ENCODE measurements at places on chromosomes 12 and 14.

- DNase-seq, result no peak
Measured at GRCh38 chr12:69949311-69950002, 124.4 kb downstream of the MYRFL start.

DNA sequence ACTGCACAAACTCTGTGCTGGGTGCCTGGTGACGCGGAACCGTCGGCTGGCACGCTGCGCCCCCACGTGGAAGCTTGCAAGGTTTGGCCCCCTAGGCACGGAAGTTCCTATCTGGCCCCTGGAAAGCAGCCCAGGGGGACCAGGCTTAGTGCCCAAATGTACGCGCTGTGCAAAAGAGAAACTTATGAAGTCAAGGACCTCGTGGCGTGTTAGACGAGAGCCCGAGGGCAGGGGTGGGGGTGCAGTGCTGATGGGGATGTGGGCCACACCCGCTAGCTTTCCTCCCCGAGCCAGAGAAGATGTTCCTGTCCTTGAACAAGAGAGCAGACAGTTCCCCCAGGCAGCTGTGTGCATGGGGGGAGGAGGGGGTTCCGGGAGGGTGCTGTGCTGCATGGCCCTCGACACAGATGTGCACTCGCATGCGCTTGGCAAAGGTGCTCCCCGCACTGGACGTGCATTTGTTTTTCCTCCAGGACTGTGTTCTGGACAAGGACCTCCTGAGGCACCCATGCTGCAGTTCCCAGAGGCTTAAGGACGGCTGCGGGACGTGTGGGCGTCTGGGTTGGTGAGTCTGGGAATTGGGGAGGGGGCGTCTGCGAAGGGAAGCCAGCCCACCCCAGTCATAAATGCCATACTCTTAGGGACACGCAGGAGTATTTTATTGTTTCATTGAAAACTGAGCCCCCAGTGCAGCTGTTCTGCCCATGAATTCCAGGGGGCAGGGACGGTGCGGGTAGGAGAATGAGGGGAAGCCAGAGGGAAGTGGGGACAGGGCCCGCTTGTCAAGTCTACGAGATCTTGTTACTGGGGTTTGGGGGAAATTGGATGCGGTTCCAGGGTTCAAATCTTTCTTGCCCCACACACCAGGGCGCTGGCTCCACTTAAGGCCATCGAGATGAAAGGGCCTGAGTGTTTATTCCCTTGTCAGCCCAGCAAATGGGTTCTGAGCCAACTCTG lies 80.0 kb downstream of the NTF3 start:
- peak; percentile 54 for DNase-seq

GRCh38 chr14:22928237-22929103 lies 706 bp downstream of the PRMT5 start:
- DNase-seq, result no peak

DNA sequence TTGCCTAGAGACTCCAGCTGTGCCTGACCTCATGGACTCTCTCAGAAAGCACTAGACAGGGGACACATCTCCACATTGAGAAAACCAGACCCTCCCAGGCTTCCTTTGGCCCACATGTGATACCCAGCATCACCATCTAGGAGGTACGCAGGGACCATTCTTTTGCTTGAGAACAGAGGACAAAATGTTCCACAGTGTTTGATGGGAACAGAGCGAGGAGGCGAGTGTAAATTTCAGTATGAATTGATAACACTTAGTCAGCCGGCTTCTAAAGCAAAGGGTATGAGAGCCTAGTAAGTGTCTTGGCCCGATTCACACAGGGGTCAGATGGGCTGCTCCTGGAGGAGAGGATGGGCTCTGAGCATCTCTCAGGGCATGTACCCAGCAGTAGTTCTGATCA lies 1052.4 kb downstream of the BCL11B start:
- DNase-seq, result no peak

DNA sequence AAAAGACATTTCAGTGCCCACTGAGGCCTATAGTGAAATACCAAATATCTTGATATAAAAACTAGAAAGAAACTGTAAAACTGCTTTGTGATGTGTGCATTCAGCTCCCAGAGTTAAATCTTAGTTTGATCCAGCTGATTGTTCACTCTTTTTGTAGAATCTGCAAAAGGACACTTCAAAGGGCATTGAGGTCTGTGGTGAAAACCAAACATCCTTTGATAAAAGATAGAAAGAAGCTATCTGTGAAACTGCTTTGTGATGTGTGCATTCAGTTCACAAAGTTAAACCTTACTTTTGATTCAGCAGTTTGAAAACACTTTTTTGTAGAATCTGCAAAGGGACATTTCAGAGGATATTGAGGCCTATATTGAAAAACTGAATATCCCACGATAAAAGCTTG lies 290.7 kb upstream of the ALG10B start:
- DNase-seq, result no peak

- DNase-seq, result no peak
Measured at GRCh38 chr12:76264611-76265012, 83.6 kb downstream of the BBS10 start.

DNA sequence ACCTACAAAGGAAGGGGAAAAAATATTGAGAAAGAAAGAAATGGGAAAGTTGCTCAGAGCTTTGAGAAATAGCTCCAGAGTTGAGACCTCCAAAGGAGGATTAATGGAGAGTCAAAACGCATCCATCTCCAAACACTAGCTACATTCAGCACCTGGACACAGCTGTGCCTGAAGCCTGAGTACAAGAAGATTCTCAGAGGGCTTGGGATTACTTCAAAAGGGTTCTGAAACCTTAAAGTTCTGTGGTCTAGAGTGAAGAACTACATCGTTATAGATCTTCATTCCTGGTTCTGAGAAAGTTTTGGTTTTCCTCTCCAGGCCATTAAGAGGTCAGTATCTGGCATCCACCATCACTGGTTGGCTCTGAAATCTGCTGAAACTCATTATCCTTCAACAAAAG lies 10.5 kb upstream of the TMED10 start:
- no peak for DNase-seq

GRCh38 chr14:38420048-38420447 lies 164.2 kb upstream of the CLEC14A start:
- no peak for DNase-seq

- no peak for DNase-seq
Measured at GRCh38 chr14:72518809-72519377, 375.0 kb downstream of the DPF3 start.

DNA sequence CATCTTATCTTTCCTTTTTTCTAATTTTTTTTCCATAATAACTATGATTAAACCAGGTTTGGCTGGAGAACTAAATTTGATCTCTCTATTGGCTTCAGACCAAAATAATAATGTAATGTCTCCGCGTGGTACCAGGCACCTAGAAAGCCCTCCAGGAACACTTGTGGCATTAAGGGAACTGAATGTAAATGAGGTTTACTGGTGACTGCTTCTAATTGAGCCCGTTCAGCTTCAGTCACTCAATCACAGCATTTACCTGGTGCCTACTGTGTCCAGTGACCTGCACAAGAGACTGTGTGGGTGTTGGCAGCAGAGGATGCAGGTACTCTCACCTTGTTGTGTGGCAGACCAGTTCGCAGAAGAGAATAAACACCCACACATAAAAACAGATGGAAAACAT lies 302.5 kb downstream of the DPF3 start:
- DNase-seq, result no peak

GRCh38 chr12:53223389-53224060 lies 8.5 kb downstream of the RARG start:
- DNase-seq, result peak; percentile 88

GRCh38 chr14:100889641-100890040 lies 13.9 kb downstream of the RTL1 start:
- DNase-seq, result peak; percentile 17

GRCh38 chr12:54394281-54394719 lies 9.8 kb upstream of the ZNF385A start:
- no peak for DNase-seq

- DNase-seq, result no peak
Measured at GRCh38 chr14:62914025-62914424, 131.2 kb downstream of the KCNH5 start.

- no peak for DNase-seq
Measured at GRCh38 chr12:109930028-109930800, 30.1 kb downstream of the TCHP start.

DNA sequence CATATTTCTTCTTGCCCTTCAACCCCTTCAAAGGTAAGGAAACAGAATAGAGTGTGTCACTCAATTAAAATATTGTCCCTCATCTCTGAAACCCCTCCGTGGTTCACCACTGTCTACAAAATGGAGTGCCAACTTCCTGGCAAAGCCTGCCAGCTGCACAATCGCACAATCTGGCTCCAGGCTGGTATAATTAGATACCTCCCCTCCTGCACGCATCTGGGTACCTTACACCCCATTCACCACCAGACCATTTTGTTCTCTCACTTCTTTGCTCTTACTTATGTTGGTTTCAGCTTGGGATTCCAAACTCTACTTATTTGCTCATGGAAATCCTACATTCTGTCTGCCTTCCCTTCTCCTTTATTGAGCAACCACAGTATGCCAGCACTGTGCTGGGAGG lies 314.9 kb downstream of the NUAK1 start:
- no peak for DNase-seq

DNA sequence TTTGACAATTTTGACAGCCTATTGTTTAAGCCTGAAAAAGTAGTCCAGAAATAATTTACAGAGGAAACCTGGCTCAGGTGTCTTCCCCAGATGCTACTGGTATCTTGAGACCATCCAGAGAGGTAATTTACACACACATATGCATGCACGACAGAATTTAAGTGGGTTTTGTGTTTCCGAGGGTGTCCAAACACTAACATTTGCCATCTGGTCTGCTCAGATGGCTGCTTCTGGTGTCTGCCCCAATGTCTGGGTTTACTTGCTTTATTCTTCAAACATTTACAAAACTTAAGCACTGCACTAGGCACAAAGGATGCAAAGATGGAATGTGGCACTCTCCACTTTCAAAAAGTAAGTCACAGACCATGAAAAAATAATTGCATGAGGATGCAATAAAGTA lies 226.6 kb upstream of the EGLN3 start:
- DNase-seq, result no peak

- DNase-seq, result no peak
Measured at GRCh38 chr12:15546102-15546701, 223.9 kb downstream of the PTPRO start.

DNA sequence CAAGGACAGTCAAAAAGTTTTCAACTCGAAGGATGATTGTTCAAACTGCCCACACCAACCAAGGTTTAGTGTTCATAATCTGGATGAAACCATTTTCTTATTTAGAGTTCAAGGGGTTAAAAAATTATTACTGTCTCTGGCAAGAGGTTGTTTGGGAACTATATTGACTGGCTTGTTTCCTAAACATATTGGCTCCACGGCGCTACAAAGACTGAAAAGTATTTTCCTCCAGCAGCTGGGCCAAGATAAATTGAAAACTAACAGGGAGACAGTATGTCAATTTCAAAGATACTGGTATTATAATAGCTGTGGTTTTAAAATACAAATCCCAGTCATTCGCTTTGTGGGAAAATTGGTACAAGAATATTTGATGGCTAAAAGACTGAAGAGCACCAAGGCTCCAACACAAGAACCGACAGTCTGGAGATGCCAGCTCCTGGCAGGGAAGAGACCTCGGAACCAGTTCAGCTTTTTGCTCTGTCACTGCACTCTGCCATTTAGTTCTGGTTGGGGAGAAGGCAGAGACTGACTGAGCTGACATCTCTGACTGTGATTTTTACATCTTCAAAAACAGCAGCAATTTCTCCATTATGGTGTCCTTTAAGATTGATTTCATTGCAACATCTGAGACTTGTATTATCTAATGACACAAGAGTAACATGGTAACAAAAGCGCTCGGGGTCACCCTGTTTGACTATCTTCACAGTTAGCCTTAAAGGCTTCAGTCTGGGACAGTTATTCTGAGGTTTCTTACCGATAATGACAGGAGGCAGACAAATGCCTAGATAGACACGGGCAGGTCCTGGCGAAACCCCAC lies 62.0 kb downstream of the ST8SIA1 start:
- DNase-seq, result no peak

DNA sequence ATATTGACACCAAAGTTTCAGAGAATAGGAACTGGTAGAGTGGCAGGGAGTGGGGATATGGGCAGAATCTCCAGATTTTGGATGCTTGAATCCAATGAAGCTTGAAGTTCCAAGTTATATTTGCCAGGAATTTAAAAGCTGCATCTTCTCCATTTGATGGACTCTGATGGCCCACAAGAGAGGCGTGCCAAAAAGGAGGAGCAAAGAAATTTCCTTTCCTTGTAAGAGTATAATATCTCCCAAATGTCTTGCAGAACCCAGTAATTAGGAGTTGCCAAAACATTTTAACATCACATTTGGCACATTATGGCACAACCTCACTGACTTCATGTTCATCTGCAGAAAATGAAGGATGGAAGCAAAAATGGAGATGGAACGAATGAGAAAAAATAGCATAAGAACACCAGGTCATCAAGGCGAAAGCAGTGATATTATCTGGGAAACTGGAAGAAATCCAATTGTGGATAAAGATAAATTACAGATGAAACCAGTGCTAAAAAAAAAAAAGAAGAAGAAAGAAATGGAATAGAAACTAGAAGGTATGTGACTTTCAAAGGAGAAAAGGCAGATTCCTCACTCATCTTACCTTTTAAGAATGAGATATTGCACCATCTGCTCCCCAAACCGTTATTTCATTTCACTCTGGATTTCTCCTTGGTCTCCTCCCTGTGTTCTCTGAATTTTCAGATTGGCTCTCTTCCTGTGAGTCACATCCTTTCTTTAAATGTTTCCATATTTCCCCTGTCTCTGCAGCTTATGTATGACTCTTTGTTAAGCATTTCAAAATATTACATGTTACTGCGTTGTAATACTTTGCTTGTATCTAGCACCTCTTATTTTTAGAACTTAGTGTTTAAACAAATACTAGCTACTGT lies 13.5 kb upstream of the FLRT2 start:
- DNase-seq, result no peak

DNA sequence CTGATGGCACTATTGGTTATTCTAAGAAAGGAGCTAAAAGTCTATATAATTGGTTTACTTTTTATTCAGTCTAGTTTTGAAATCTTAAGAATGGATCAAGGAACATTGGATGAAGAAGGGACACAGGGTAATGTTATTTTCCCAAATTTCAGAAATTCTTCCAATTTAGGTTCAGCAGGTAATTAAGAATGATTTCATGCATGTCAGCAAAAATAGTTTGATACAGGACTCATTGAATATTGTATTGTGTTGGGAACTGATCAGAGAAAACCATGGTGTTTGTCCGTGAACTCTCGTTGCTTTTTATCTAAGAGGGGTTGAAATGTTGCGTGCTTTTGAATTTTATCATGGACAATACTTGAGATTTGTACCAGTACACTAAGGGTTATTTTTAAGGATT lies 58.6 kb downstream of the PDE3A start:
- DNase-seq, result no peak
